ENCODE measurements at places on chromosomes 3 and 15.

- DNase-seq: no peak
Measured at GRCh38 chr3:48039487-48040190, 23.4 kb upstream of the MAP4 start.

DNA sequence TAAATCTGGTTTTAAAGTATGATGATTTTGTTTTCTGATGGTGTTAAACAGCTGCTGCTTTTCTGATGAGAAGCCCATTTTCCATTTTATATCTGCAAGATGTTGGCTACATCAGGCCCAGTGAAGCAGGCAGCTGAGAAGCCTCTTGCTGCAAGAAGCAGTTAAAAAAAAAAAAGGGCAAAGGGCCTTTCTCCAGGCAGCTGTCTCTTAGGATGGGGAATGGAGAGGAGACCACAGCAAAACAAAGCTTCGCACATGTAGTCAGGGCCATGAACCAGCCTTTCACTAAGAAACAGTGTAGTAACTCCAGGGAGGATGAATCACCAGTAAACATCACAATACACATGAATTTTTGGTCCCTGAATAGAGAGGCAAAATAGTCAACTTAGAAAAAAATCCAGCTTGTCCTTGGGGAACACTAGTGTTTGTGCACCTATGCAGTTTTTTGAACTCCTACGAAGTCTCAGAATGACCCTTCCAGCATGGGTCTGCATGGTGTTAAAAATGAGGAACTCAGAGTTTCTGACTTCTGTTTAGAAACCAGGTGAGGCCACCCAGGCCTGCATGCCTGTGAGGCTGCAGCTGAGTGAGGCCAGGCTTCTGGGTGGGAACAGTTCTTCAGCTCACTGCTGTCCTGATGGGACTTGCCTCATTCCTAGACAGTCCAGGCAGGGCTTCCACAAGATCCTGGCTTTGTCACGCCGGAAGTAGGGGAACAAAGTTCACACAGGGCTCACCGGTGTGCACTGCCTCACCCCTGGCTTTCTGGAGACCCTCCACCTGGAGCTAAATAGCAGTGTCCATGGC, 518.7 kb downstream of the MCTP2 start:
- DNase-seq: no peak

GRCh38 chr15:101347454-101347853, 52.4 kb upstream of the SNRPA1 start:
- no peak for DNase-seq

DNA sequence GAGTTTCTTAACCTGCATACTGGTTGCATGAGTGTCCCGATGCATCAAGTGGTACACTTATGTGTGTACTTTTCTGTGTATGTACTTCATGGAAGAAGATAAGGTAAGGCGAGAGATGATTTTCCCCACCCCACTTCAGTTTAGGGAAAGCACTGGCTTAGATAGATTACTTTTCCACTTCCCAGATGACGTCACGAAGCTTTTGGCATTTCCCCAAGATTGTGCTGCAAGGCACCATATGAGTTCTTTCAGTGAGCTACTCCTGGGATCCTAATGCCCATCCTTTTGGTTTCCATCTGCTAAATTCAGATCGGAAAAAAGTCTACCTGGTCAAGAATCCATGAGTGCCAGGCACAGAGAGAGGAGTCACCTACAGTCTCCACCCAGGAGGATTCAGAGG, 4.5 kb downstream of the IL17RB start:
- no peak for DNase-seq

DNA sequence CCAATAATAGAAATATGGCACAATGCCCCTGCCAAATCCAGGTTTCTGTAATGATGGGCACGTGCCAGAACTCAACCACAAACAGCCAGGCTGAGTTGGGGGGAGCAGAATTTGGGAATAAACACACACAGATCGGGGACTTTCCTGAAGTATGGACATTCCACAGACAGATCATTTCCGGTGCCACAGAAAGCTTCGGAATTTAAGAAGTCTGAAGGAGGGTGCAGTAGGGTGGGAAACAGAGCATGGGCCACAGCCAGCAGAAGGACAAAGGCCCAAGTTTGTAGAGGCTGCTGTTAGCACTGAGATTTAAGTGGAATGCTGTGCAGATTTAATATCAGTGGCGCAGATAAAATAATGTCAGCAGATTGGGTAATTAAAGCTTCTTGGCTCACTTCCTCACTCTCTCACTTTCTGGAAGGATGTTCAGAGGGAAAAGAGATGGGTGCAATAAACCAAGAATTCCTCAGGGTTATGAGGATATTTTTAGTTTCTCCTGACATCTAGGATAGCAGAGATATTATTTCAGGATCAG, 67.4 kb downstream of the MYLK start:
- DNase-seq: no peak

DNA sequence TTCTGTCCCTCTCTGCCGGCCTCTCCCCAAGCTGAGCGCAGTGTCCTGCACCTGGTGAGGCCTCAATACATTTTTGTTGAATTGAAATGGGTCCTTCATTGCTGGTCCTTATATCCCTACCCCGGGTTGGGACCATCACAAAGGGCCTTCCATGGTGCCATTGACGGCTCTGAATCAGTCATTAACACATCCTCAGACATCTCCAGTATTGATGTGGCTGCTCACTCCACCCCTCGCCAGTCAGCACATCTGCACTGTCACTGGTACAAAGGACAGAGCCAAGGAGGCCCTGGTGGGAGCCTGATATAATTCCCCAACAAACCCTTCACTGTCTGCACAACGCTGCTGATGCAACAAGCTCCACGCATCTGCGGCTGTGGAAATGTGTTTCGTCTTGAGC, 191.6 kb upstream of the TOPAZ1 start:
- no peak for DNase-seq
